HepG2 (cell line): ENCODE measurements at places on chromosomes 7 and 10. TPM values are rescaled to one million over a fixed set of nuclear protein-coding genes. Genes with fewer than 3 reads are reported as not detected.

- DNase-seq: no peak
Observed at GRCh38 chr7:8131694-8132605, 130.0 kb downstream of the ICA1 start.

DNA sequence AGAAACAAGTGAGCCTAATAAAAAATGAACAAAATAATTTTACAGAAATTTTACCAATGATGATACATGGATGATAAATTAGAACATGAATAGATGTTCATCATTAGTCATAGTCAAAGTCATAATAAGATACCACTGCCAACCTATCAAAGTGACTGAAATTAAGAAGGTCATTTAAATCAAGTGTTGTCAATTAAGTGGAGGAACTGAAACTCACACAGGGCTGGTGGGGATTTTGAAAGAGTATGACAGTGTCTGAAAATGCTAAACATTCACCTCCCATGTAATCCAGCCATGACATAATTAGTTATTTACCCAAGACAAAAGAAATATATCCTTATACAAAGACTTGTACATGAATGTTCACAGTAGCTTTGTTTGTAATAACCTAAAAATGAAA is 57.1 kb upstream of the DYNC1I1 start:
- no peak for DNase-seq

- no peak for DNase-seq
Observed at GRCh38 chr10:104393387-104393786, 39.8 kb downstream of the CFAP58 start.

- DNase-seq: peak; percentile 53
Observed at GRCh38 chr10:121099592-121099991, 248.4 kb downstream of the WDR11 start.

- DNase-seq: no peak
Observed at GRCh38 chr7:70585071-70585470, 546.9 kb upstream of the GALNT17 start.

The NEUROG3 gene
- total RNA-seq: not detected in 2 replicates

DNA sequence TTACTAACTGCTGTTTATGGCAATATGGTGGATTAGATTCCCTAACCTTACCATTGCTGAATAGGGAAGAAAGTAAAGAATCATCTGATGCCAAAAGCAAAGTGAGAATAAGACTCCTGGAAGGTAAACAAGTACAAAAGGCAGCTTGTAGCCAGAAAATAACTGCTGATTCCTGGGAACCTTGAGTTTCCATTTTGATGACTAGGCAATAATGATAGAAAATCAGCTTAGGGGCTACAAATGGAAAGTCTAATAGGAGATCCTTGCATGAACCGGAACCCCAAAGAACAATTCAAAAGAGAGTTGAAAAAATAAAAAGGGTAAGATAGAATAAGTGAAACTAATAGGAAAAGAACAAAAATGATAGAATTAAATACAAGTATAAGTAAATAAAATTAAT is 316.4 kb downstream of the PHTF2 start:
- no peak for DNase-seq

The GRID2IP gene
- not detected in 2 replicates for total RNA-seq

The TMEM140 gene
- 5.6 and 9.2 TPM in 2 replicates for total RNA-seq

GRCh38 chr10:96017191-96017687 is 26.1 kb upstream of the CCNJ start:
- peak; percentile 68 for DNase-seq

The PCGF6 gene
- 19.4 and 24.7 TPM in 2 replicates for total RNA-seq

The PILRB gene
- total RNA-seq: 5.6 and 16.6 TPM in 2 replicates

- DNase-seq: no peak
Observed at GRCh38 chr7:92623544-92623943, 33.4 kb upstream of the FAM133B start.

- no peak for DNase-seq
Observed at GRCh38 chr10:3357737-3358136, 185.2 kb upstream of the PITRM1 start.

DNA sequence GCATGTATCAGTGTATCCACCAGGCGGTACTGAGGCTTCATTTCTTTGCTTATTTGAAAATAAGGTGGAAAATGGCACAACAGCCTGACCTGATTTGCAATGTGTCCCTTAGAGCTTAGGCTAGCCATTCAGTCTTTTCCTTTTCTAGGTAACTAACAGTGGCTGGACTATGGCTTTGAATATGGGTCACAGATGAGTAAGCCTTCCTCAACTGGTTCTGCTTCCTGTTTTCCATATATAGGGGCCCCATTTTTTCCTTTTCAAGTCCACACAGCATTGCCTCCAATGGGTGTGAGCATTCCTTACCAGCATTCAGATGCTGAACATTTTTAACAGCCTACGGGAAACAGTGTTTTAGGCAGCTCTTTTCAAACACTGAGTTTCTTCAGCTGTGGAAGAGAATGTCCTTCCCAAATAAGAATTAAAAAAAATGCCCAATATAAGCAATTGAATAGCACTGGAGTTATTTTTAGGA is 3.9 kb upstream of the ITGB1 start:
- DNase-seq: peak; percentile 57

- DNase-seq: no peak
Observed at GRCh38 chr7:142528608-142529408, 220.5 kb upstream of the PRSS1 start.

The CTTNBP2 gene
- not detected in 2 replicates for total RNA-seq

DNA sequence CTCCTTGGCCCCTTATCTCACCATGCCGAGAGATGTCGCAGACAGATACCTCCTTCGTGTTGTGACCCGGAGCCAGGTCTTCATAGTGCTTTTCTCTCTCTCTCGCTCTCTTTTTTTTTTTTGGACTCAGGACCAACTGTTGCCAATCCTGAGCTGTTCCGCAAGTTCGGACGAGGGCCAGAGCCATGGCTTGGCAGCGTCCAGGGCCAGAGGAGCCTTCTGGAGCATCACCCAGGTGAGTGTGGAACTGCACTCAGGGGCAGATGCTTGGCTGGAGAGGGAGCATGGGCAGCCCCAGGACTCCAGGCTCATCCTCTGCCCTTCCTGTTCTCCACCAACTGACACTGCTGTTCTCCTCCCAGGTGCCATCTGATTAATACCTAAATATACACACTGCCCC is 7.8 kb downstream of the ZNF862 start:
- no peak for DNase-seq
